ENCODE measurements at places on chromosomes 4 and X. TPM values are rescaled to one million over a fixed set of nuclear protein-coding genes. Genes with fewer than 3 reads are reported as not detected.

DNA sequence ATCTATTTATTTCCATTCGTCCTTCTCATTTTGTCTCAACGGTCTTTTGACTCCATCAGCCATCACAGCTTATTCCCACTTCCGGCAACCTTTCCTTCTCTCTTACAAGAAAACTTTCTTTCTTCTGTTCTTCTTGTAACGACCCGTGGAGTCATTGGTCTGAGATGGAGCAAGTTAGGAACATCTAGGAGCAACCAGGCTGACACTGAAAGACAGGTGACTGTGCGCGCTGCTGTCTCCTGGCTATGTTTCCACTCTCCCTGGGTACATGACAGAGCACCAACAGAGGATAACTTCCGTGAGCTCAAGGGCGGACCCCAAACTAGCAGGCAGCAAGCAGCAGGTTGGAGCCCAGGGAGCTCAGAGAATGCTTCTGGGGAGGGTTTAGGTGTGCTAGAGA is 2.5 kb downstream of the FGF5 start:
- no peak for DNase-seq

Gene GAGE2A
- total RNA-seq = not detected

DNA sequence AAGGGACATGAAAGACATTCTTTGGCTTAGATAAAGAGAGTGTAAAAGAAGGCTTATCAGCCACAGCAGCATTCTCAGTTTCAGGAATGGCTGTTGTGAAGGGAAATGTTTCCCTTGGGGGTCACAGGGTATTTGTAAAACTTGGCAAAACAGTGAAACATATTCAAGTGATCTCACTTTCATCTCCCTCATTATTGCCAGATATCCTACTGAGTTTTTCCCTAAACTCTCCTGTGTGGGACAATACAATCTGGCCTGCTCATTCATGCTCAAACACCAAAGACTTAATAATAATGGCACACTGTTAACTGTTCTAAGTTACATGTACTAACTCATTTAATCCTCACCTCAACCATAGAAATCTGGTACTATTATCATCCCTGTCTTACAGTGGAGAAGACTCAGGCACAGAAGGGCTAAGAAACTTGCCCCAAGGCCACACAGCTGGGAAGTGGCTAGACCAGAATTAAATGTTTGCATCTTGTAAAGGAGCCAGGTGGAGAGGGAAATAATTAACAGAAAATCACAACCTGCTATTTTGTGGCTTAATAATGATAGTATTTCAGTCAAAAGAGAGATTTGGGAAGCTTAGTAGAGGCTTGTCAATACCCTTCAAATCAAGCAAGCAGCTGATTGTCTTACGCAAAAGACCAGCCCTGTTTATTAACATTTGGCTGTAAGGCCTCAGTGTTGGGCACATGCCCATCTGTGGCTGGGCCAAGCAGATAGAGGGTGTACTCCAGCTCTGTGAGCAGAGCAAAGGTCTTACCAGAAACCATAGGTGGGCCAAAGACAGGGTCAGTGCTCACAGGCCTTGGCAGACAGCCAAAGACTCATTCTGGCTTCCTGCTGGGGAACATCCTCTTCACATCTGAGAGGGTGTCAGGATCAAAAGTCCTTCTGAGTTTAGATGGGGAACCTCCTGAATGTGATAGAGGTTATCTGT is 17.3 kb downstream of the SMPX start:
- DNase-seq = no peak

GRCh38 chrX:134369576-134369975 is 90.4 kb upstream of the HPRT1 start:
- DNase-seq = no peak

Gene MAGEA4
- total RNA-seq = not detected

DNA sequence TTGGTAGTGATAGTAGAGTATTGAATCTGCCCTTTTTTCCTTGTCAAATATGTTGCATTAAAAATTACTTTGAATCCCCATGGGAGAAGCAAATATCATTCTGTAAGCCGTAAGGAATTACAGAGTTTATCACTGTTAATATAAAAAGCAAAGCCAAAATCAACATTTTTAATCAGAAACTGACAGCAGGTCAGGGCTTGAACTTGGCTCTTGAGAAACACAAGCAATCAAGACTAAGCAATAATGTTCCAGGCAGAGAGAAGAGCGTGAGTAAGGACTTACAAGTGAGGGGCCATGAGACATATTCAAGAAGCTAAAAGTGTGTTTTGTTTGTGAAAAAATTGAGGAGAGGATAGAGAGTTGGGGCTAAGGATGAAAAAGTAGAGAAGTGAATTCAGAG is 68.2 kb downstream of the ARHGAP6 start:
- no peak for DNase-seq

GRCh38 chr4:2646396-2647149 is 109.6 kb downstream of the TNIP2 start:
- no peak for DNase-seq

- no peak for DNase-seq
These were observed 45.7 kb downstream of the ATP10D start for GRCh38 chr4:47530801-47531200.

DNA sequence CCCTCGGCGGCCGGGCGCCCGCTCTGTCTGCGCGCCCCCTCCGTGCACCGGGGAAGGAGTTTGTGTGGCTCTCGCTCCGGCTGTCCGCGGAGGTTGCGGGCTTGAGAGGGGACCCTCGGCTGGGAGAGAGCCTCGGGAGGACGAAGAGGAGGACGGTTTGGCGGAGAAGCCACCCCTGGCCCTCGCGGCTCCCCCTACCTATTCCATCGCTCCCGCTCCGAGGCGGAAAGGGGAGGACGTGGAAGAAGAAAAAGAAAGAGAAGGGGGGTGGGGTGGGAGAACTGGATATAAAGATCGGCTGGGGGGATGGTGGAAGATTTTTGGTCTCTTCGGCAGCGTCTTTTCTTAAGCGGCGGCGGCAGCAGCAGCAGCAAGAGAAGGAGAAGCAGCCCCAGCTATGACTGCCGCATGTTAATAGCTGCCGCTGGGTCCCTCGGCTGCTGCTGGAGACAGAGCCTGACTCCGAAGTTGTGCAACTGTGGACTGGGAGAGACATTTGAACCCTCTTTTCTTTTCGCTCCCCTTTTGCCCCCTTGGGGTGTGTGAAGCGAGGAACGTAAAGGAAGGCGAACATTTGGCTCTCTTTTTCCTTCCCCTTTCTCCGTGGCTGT is 895 bp downstream of the ADGRL3 start:
- no peak for DNase-seq

GRCh38 chrX:129665916-129666644 is 11.3 kb upstream of the APLN start:
- DNase-seq = no peak

- DNase-seq = no peak
These were observed 33.0 kb downstream of the NLRP2B start for GRCh38 chrX:57647020-57647419.

DNA sequence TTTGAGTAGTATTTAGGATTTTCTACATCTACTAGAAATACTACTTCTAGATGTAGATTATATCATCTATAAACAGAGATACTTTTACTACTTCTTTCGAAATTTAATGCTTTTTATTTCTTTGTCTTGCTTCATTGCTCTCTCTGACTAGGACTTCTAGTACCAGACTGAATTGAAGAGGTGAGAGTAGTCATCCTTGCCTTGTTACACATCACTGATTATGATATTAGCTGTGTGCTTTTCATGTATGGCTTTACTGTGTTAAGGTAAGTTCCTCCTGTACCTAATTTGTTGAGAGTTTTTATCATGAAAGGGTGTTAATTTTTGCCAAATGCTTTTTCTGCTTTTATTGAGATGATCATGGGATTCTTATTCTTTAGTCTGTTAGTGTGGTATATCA is 19.6 kb upstream of the IL2 start:
- DNase-seq = no peak

Gene LEF1
- 20.7 TPM for total RNA-seq

GRCh38 chr4:85102606-85103005 is 136.1 kb upstream of the WDFY3 start:
- DNase-seq = no peak

Gene CT45A2
- total RNA-seq = not detected

- DNase-seq = no peak
These were observed 789.2 kb downstream of the KLHL13 start for GRCh38 chrX:117327373-117327772.

Gene MAGEC3
- not detected for total RNA-seq

GRCh38 chr4:24973747-24974601 is 56.8 kb downstream of the LGI2 start:
- peak; percentile 50 for DNase-seq

Gene ENAM
- 0.05 TPM for total RNA-seq

DNA sequence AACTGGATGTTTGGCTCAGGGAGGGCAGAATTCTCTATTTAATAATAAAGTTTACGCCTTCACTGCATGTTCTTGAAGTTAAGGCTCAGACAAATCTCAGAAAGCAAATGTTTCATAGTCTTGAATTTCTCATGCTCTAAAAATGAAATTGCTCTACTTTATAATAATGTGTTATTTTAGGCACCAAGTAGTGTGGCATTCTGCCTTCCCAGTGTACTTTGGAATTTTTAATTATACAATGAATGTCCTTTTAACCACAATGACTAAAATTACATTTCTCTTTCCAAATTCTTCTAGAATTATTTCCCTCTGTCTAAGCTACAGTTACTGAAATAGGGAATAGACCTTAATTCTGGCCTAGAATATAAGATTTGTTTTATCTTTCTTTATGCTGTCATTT is 97.9 kb upstream of the PDE5A start:
- no peak for DNase-seq

Gene ADH1B
- 142 TPM for total RNA-seq

DNA sequence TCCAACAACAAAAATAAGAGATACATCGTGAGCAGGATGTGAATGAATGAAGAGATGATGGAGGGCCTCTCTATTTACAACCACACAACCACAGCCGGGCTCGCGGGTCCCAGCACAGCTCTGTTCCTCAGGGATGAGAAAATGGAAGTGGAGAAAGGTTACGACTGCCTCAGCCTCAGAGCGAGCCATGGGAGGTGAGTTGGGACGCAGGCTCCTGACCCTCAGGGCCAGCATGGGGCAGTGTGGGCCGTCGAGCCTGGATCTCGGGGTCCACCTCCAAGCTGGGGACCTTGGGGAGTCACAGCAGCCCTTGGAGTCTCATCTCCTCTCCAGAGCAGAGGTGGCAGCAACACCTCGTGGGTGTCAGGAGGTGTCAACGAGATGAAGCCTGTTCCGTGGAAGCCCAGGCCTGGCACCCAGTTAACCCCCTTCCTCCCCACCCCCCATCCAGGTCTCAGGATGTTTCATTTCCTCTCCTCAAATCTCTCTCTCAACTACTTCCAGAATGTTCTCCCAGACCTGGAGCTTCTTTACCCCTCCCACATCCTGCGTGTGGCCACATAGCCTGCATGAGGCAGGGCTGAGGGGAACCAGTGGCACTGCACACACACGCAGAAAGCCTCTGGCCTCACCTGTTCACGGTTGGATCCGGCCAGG is 25.9 kb downstream of the C4orf50 start:
- no peak for DNase-seq

- no peak for DNase-seq
These were observed 105.5 kb upstream of the NEIL3 start for GRCh38 chr4:177204126-177204525.

GRCh38 chr4:34932591-34932990 is 1311.7 kb downstream of the ARAP2 start:
- no peak for DNase-seq

DNA sequence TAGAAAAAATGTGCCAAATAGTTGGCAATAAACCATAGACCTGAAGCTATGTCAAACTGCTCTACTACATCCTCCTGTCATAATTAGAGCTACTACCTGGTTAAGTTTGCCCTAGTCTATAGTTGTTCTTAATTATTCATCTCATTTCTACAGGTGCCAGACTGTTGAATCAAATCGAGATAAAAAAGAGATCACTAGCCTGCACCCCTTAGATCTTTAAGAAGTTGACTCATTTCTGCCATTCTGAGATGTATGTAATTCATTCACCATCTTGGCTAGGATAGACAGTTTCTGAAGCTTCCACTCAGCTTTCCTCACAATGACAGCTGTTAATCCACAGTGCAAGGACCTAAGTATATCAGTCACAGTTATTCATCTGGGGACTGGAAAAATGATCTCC is 452.1 kb upstream of the BOD1L1 start:
- no peak for DNase-seq

GRCh38 chr4:70182517-70183167 is 12.9 kb upstream of the ODAM start:
- no peak for DNase-seq

Gene ATG4A
- total RNA-seq = 12.4 TPM

Gene CENPVL2
- total RNA-seq = not detected

Gene GLRA2
- not detected for total RNA-seq

GRCh38 chrX:130145123-130145522 is 20.5 kb downstream of the AIFM1 start:
- DNase-seq = no peak

Gene IL13RA1
- 56.0 TPM for total RNA-seq

Gene TAPT1
- total RNA-seq = 47.5 TPM

Gene DCK
- 10.3 TPM for total RNA-seq

Gene AMOT
- 27.5 TPM for total RNA-seq

DNA sequence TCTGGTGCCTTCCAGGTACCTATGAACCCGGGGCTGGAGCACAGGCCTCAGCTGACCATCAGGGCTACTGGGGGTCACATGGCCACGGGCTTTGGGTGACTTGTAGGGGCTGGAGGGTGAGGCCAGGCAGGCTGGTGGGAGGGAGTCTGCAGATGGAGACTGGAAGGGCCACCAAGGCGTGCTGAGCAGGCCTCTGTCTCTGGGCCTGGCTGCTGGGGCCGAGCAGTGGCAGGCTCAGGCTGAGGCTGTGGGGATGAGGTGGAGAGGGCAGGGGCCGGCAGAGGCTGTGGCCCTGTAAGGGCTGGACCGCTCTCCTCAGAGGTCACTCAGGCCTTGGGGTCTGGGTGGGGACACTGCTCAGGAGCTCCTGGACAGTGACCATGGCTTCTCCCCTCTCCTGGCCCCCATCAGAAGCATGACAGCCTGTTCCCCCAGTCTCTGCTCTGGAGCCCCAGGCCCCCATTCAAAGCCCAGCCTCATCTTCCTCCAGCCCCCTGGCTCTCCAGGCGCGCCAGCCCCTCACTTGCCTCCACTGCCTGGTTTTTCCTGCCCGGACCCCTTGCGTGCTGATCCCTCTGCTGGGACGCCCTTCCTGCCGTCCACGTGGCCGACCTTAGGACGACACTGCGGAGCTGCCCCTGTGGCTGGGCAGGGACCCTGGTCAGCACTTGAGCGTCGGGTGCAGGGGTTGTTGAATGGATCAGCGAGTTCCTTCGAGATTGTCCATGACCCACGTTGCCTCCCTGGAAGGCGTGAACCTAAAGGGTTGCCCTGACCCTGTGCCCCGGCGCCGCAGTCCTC is 11.1 kb upstream of the NAT8L start:
- no peak for DNase-seq

DNA sequence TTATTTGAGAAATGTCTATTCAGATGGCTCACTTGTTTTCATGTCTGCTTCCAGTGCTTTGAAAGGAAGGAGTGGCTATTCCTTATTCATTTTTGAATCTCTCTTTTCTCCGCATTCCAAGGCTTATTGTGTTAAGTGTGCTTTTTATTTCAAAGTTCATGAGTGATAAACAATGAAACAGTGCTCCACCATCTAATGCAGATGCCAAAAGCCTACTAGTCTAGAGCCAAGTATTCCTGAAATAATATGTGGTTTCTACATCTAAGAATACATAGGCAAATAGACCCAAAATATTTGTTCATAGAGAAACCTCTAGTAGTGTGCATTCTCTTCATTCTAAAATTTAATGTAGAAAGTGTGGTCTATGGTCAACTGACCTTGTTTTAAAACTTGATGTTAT is 187.3 kb downstream of the GABRB1 start:
- DNase-seq = no peak

- DNase-seq = no peak
These were observed 35.8 kb downstream of the SPANXD start for GRCh38 chrX:141662781-141663180.

Measured in ureter (tissue), 1 donor.